ENCODE measurements at places on chromosomes 13 and 19. TPM values are rescaled to one million over a fixed set of nuclear protein-coding genes. Genes with fewer than 3 reads are reported as not detected.

DNA sequence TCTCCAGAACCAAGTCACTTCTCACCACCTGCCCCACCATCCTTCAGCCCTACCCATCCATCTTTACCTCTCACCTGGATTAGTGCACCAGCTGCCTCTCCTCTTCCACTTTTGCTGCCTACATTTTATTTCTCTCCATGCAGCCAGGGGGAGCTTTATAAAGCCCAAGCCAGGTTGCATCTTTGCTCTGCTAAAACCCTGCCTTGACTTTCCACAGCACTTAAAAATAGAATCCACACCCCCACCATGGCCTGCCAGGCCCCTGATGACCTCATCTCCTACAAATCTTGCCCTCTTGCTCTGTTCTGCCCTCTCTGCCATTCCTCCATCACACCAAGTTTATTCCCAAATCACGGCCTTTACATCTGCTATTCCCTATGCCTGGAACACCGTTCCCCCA, 1.8 kb downstream of the HOOK2 start:
- peak; percentile 55 for DNase-seq

- DNase-seq, result no peak
These were observed 56.8 kb downstream of the SLC7A1 start for GRCh38 chr13:29538652-29539040.

- no peak for DNase-seq
These were observed 74.6 kb upstream of the NPAS1 start for GRCh38 chr19:46944918-46945628.

DNA sequence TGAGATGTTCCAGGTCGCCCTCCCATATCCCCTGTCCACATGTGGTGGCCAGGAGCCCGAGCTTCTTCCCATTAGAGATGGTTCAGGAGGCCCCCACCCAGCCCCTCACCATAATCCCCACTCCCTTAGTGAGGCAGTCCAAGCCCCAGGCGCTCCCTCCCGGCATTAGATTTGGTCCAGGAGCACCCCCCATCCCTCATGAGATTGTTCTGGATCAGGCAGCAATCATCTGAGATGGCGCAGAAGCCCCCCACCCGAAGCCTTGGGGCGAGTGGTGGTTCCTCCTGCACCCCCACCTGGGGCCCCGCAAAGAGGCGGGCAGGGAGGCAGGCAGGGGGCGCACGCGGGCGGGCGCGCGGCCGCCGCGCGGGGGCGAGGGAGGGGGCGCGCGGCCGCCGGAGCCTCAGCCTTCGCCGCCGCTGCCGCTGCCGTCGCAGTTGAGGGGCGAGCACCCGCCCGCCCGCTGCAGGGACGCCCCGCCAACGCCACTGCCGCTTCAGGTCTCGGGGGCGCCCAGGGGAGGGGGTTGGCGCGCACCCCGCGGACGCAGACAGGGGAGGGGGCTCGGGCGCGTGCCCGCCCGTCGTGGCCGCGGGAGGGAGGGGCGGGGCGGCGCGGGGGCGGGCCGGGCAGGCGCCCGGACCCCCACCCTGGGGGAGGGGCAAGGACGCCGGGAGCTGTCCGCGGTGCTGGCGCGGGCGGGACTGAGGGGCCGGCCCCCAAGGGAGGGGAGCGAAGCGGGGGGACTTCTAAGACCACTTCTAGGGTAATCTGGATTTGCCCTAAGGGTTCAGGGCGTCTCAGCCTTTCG, 46.4 kb upstream of the SHKBP1 start:
- DNase-seq, result no peak

Gene CCNE1
- total RNA-seq, result 3.0 TPM
